ENCODE measurements at places on chromosomes 12 and 14.
A peak's percentile ranks its signal among the peaks of the same experiment; 100 is the strongest.

DNA sequence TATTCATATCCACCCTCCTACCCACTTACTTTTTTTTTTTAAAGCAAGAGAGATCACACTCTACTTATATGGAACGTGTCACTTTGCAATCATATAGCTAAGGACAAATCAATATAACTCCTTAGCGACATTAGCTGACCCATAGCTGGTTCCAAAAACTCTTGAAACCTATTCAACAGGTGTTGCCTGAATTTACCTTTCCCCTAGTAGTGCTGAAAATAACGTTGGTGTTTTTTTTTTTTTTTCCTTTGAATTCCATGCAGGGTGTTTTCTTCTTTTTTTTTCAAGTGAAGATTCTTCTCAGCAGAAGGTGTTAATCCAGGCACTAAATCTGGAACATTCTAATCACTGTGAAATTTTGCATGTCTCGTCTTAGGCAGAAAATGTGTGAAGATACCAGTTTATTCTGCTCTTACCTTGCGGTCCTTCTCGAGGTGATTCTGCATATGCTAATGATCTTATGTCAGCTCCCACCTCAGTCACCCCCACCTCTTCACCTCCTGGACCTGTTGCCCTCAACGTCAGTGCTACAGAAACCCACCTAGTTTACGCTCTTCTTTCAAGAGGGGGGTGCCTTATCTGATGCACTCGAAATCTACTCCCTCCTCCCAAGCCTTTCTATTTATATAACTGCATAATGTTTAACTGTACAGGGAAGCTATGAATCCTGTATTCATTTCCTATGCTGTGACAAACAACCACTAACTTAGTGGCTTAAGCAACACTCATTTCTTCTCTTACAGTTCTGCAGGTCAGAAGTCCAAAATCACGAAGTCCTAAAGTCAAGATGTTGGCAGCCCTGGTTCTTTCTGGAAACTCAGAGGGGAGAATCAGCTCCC, 7.1 kb upstream of the VPS37B start:
- DNase-seq: no peak

- no peak for DNase-seq
Observed at GRCh38 chr12:120755269-120755668, 29.6 kb downstream of the ACADS start.

- no peak for DNase-seq
Observed at GRCh38 chr14:94337274-94337673, 14.1 kb upstream of the SERPINA6 start.

DNA sequence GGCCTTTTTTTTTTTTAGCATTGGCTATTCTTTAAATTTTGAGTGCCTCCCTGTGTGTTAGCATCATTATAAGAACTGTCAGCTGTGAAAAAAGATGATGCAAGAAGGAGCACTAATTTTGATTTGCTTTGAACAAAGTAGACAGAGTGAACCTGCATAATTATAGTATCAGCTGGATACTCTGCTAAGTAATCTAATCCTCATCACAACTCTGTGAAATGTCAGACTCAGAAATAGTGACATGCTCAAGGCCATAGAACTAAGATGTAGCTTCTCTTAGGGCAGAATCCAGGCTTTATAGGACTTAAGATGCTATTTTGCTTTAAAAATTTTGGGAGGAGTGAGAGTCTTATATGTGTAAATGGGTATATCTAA, 31.9 kb downstream of the FBXO34 start:
- no peak for DNase-seq

DNA sequence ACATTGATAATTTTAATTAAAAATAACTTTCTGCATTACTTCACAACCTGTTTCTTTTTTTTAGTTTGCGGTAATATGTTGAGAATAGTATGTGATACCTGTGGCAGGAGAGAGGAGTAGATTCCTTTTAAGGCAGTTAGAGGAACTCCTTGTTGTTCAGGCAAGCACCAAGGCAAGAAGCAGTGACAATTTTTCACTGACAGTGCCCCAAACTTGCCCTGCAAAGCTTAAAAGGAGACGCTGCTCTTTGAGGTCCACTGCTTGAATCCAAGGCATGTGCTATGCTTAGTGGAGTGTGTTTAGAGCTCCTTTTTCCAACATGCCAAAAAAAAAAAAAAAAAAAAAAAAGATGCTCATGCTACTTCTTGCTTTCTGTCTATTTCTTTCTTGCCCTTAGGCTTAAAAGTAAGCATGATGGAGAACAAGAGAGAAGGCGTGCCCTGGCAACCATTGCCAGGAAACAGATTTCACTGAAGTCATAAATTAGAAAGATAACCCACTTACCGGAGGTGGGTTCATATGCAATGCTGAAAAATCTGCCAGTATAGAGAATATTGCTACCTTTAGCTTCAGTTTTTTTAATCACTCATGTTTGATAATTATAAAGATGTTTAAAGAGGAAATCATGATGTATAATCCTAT, 58.3 kb upstream of the DYRK2 start:
- peak; percentile 2 for DNase-seq

- DNase-seq: no peak
Observed at GRCh38 chr12:109910969-109911348, 10.9 kb downstream of the TCHP start.

- DNase-seq: no peak
Observed at GRCh38 chr14:41606282-41606531, 469 bp upstream of the LRFN5 start.

GRCh38 chr12:63521706-63522105, 146.6 kb downstream of the DPY19L2 start:
- no peak for DNase-seq

DNA sequence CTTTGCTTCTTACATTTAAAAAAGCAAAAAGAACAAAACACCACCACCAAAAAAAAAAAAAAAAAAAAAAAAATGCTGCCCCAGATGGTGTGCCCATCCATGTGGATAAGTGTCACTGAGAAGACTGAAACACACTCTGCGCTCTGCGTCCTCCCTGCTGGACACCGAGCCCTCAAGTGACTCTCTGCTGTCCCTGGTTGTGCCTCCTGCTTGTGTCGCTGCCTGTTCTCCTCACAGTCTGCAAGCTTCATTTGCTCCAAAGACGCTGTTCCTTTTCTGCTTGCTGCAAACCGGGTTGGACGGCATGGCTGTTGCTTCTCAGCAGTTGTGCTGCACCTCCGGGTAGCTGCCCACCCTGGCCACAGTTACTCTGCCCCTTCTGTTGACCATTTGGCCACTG, 276.2 kb upstream of the ATP2B1 start:
- no peak for DNase-seq

GRCh38 chr14:73312687-73313086, 75.4 kb downstream of the PAPLN start:
- DNase-seq: no peak

DNA sequence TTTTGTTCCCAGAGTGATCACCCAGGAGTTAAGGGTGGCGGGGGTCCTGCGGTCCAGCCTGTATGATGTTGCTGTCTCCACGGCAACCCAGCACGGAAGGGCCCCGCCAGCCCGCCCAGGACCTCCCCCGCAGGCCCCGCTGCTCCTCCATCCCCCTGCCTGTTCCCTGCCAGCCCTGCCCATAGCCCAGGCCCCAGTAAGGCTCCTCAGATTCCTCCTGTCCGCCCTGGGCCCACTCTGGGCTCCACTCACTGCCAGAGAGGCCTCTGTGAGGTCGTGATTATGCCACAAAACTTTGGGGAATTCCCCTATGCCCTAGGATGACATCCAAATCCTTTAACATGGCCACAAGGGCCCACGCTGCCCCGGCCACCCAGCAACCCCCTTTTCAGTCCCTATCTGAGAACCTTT, 20.8 kb downstream of the HSP90AA1 start:
- no peak for DNase-seq

DNA sequence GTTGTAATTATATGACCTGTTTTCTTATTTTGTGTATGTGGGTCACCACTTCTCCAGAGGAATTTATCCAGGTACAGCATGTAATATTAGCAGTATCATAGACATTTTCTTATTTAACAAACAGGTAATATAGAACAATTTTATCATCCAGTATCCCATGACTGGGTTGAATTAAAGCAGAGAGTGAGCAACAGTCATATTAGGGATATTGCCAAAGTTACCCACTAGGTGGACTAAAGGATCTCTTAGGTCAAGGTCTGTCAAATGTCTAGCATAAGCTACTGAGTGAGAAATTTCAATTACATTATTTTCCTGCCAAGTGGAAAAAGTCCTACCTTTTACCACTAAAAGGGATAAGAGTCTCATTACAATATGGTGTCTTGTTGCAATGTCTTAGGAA, 62.1 kb upstream of the TRIM9 start:
- DNase-seq: peak; percentile 22

DNA sequence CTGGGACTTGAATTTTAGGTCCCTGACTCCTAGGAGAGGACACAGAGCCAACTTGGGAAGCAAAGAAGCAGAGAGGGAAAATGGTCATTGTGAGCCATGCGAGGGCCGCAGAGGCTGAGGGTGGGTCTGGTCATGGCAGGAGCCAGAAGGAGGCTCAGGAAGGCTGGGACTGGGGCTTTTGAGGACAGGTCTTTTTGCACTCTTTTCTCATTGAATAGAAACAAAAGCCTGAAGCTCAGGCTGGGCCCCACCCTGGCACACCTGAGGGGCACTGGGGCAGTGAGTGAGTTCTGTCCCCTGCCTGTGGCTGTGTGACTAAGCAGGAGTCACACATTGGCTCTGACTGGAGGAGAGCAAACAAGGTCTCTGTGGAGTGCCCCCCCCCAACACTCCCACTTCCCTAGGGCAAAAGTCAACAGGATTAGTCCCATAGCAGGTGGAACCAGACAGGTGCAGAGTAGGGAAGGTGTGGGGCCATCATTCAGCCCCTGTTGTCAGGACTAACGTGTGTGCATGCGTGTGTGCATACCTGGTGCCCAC, 2.8 kb downstream of the KRT7 start:
- peak; percentile 85 for DNase-seq

DNA sequence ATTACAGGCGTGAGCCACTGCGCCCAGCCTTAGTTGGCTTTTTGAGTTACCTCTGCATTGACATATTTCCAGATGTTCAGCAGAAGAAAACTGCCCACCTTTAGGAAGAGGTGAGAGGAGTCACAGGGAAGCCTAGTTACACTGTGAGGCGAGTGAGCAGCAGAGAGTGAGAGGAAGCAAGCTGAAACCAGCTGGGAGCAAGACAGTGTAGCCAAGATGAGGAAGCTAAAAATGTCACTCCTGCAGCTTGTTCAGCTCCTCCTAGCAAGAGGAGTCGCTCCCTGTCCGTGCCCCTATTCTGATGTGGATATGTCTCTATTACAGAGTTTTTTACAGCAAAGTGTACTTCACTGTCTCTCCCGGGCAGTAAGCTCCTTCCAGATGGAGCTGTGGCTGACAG, 127.6 kb downstream of the GXYLT1 start:
- no peak for DNase-seq

Data from DMS153 (cell line).